ENCODE measurements at places on chromosomes 3 and 15. TPM values are rescaled to one million over a fixed set of nuclear protein-coding genes. Genes with fewer than 3 reads are reported as not detected.

ST8SIA2 gene
- 3.5 TPM for total RNA-seq

DNA sequence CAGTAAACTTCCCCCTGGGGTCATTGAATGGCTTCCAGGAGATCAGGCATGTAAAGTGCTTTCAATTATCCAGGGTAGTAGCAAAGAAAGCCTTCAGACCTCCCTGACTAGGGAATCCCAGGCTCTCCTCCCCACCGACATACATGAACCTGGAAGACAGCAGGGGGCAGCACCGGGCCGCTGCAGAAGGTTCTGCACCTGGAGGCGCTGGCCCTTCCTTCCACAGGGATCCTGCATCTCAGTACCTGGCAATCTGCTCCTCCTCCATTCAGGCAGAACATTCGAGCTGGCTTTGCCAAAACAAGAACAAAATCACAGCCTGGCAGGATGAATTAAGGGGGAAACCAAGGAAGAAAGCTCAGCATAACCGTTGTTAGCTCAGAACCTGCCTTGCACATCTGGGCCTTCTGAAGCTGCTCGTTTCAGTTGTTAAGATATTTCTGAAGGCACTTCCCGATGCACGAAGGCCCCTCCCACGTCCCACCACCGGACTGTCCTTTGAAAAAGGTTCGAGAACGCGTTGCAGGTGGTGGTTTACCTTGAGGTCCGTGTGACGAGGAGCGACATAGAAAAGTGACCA, 237.7 kb downstream of the SLCO3A1 start:
- no peak for DNase-seq

DNA sequence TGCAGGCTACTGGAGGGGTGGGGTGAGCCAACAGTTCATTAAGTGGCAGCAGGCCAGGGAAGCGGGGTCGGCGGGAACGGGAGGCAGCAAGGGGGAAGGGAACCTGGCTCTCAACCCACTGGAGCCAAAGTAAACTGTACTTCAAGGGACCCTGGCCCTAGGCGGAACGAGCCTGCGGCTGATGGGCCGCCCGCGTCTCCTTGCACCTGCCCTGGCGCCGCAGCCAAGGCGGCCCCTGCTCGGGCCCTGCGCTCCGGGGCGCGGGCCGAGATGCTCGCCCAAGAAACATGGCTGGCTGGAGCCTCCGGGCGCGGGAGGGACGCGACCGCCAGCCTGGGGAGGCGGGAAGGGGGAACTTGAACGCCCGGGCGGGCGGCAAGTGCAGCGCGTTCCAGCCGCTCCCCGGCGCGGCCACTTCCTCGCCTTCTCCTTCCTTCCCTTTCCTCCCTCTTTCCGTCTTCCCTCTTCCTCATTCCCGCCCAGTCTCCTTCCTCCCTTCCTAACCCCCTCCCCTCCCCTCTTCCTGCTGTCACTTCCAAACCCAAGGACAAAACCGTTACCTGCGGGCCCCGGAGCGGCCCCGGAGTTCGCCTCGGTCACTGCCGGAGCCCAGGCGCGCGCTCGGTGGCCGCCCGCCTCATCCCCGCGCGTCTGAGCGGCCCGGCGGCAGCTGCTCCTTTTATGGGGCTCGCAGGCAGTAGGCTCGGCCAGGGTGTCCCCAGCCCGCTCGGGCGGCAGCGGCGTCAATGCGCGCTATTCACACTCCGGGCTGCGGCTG, 489.7 kb downstream of the MAGI1 start:
- DNase-seq: no peak

DNA sequence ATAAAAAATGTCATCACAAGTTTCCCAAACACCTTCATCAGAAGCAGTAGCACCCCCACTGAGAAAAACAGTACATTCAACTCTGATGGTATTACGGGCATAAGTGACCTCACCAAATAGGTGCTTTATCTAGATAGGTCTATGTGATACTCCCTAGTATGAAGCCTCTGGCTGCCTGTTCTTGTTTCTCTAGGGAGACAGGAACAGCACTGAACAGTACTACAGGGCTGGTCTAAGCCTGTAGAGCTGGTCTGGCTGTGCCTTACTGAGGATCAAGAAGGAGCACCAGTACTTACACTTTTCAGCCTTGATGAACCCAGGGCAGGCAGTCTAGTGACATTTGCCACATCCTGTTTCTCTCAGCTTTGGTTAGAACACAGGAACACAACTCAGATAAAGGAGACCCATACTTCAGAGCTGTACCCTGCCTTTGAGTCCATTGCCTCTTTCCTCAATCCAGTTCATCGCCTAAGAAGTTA, 35.9 kb downstream of the OXNAD1 start:
- no peak for DNase-seq

DNA sequence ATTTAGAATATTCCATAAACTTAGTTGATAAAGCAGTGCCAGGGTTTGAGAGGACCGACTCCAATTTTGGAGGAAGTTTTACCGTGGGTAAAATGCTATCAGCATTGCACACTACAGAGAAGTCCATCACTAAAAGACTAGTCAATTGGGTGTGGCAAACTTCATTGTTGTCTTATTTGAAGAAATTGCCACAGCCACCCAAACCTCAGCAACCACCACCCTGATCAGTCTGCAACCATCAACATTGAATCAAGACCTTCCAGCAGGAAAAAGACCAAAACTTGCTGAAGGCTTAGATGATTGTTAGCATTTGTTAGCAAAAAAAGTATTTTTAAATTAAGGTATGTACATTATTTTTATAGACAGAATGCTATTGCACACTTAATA, 60.5 kb downstream of the KLF13 start:
- no peak for DNase-seq

GRCh38 chr15:90259524-90259923, 5.9 kb upstream of the NGRN start:
- no peak for DNase-seq

GRCh38 chr15:80929689-80930088, 59.9 kb downstream of the MESD start:
- no peak for DNase-seq

DNA sequence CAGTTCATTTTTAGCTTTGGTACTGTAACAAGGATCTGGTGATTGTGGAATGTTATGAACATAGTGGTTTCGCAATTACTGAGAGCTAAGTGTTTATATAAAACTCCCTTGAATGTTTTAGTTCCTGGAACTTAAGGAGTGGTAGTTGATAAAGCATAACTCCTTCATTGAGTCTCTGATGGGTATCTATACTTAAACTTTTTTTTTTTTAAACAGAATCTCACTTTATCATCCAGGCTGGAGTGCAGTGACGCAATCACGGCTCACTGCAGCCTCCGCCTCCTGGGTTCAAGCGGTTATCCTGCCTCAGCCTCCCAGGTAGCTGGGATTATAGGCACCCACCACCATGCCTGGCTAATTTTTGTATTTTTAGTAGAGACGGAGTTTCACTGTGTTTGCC, 11.3 kb downstream of the PRKCI start:
- DNase-seq: no peak

DNA sequence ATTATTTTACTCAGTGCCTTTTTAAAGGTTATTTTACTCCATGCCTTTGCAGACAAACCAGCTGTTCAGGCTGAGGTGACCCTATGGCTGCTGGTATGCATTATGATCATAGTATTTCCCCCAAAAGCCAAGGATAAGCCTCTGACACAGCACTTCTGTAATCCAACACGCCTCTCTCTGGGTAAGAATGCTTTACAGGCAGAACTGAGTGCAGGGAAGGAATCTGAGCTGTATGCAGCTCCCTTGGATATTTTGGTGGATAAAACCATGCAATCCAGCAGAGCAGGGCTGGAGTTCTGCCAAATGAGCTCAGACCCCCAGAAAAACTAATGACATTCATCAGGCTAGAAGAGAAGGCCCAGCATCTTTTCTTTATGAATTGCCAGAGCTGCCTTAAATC, 11.7 kb upstream of the MAP1A start:
- DNase-seq: no peak
